Caki2 (cell line): ENCODE measurements at places on chromosomes 1 and 21.

DNA sequence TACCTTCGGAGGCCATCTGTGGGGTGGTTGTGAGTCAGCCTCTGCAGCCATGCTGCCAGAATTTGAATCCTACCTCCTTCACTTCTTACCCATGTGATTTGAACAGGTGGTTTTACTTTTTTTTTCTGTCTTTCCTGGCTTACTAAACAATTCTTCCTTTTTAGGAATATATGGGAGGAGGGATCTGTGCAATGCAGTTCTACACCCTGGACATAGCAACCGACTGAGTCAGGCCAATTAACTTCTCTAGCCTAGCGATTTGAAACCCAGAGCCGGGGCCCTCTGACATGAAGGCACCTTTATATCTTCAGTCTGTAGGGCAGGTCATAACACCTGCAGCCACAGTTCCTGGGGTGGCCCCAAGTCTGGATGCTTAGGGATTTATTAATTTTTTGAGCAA, 83.6 kb downstream of the ST6GALNAC3 start:
- DNase-seq = no peak

DNA sequence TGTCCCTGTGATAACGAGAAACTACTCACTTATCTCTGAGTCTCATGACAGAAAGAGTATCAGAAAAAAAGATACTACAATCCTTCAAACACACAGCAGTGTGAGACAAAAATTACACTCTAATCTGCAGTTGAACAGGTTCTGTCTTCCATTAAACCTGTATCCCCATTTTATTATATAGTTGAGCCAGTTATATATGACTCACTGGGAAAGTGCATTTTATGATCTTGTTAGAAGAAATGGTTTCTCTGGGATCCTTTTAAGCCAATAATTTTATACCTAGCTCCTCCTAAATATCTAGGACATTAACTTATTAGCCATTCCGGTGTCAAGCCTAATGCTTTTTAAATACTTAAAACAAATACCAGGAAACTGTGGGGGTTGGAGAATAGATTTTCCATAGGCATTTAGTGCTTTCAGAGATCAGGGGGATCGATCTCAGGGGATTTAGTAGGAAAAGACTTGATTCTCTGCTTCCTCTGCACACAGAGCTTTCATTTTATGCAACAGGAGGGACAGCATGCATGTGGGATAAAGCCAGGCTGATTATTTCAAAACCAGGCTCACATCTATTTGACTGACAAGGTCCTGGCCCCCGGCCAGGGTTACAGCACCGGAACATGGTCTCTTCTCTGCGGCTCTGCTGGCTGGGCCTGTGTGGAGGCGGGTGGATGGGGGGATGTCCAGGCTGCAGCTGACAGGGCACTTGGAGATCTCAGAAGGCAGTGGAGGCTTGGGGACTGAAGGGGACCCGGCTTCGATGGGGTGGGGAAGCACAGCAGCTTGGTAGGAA, 310.6 kb downstream of the DISC1 start:
- DNase-seq = no peak

- no peak for DNase-seq
Observed at GRCh38 chr21:17050156-17050555, 462.7 kb upstream of the CXADR start.

DNA sequence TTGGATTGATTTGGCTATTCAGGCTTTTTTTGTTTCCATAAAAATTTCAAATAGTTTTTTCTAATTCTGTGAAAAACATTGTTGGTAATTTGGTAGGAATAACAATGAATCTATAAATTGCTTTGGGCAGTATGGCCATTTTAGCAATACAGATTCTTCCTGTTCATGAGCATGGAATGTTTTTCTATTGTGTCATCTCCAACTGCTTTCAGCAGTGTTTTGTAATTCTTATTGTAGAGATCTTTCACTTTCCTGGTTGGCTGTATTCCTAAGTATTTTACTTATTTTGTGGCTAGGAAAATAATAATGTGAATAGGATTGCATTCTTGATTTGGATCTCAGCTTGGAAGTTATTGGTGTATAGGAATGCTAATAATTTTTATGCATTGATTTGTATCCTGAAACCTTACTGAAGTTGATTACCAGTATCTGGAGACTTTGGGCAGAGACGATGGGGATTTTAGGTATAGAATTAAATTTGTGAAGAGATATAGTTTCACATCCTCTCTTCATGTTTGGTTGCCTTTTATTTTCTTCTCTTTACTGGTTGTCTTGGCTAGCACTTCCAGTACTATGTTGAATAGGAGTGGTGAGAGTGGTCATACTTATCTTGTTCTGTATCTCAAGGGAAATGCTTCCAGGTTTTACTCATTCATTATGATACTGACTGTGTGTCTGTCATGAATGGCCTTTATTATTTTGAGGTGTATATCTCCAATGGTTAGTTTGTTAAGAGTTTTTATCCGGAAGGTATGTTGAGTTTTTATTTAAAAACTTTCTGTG, 57.3 kb downstream of the DRAM2 start:
- DNase-seq = no peak

DNA sequence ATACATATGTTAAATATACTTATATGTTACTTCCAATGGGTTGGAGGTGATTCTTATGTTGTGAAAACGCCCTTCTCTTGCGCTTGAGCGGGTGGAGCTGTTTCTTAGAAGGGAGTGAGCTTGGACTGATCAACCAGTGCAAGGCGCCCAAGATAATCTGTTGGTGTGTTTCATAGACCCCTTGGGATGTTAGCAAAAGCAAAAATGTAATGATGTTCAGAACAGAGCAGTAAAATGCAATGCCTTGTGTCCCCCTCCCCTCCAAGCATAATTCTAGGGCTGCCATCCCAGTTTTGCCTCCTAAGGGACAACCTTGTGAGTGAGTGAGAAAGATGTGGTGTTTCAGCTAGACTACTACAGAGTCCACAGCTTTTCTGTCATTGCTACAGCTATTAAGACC, 6.2 kb upstream of the CD34 start:
- no peak for DNase-seq

DNA sequence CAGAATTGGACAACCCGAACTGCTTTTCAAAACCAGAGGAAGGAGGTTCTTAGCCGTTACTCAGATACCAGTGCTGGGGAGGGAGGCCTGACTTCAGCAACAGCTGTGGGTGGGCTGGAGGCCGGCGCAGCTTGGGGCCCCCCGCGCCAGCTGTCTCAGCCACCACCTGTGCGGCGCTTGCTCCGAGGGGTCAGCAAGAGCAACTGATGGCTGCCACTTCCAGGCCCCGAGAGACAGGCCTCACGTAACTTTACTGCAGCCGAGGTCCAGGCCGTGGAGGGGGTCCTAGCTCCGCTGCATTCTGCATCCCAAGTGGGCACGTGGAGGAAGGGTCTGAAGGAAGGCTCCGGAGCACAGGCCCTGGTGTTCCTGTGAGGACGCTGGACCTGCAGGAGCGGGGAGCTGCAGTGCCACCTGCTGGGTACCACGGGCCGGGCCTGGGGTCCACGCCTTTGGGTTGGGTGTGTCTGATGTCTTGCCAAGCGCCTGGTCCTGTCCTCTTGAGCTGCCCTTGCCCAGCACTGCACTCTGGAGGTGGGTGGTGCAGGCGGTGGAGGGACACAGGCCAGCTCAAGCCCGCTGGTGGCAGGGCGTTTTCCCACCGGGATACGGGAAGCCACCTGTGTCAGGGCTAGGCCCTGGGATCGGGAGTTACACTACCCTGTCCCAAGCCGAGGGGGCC, 9.8 kb downstream of the THAP3 start:
- DNase-seq = peak; percentile 27

DNA sequence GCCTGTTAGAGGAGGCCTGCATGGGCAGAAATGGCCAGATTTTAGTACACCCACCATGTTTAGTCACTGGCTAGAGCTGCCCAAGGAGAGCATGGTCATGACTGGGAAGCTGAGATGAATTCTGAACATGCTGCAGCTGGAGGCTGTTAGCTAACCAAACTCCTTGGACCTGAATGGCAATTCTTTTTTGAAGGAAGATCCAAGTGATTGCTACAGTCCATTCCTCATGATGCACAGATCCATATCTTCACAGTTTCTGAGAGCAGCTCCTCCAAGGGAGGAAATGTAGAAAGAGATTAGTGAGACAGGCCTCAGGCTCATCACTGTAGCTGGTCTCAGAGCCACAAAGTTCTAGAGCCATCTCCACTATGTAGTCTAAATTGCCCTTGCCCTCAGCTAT, 11.1 kb downstream of the ZFYVE9 start:
- DNase-seq = no peak

- no peak for DNase-seq
Observed at GRCh38 chr21:30590297-30590696, at the start of gene KRTAP22-2. Gene KRTAP22-2, minus strand, starts transcription at chr21:30590397.

- DNase-seq = peak; percentile 63
Observed at GRCh38 chr1:188489336-188490112, 1660.8 kb downstream of the PLA2G4A start.

- no peak for DNase-seq
Observed at GRCh38 chr21:29256126-29256910, 42.4 kb upstream of the BACH1 start.

GRCh38 chr1:231603598-231604275, 22.9 kb upstream of the DISC1 start:
- DNase-seq = peak; percentile 56

- no peak for DNase-seq
Observed at GRCh38 chr1:231733063-231733462, 106.5 kb downstream of the DISC1 start.

- no peak for DNase-seq
Observed at GRCh38 chr1:85195703-85196102, 5.1 kb downstream of the SYDE2 start.

GRCh38 chr1:46152016-46152415, 19.6 kb upstream of the PIK3R3 start:
- no peak for DNase-seq

DNA sequence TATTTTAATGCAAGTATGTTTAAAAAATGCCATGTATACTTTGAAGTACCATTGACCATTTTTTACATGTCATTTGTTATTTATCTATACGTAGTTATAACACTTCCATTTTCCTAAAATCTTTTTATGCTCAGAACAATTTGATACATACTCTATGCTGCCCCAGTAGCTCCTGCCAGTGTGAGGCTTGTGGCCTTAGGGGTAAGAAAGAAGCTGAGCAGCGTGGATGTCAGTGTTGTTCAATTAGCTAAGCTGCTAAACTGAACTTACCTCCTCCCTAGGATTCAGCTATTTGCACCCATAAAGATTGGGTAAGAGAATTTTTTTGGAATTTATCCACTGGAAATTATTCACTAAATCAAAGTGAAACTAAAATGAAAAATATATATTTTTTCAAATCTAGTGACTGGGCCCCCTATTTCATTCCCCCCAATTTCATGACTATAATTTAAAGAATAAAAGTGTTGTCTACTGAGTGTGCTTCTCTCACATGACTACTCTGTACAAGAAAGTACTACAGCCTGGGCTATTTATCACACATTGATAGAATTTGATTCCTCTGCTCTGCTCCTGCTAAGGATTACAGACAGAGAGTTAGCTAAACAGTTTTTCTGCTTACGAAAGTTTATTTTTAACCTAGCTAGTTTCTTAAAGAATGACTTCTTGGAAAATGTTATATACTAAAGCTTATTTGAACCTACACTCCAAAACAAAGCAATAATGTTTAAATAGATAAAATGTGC, 1030.3 kb upstream of the ADGRL4 start:
- no peak for DNase-seq

GRCh38 chr21:26422706-26423105, 150.4 kb downstream of the CYYR1 start:
- DNase-seq = no peak
